ENCODE measurements at places on chromosomes 7 and 10. TPM values are rescaled to one million over a fixed set of nuclear protein-coding genes. Genes with fewer than 3 reads are reported as not detected.
A peak's percentile ranks its signal among the peaks of the same experiment; 100 is the strongest.

DNA sequence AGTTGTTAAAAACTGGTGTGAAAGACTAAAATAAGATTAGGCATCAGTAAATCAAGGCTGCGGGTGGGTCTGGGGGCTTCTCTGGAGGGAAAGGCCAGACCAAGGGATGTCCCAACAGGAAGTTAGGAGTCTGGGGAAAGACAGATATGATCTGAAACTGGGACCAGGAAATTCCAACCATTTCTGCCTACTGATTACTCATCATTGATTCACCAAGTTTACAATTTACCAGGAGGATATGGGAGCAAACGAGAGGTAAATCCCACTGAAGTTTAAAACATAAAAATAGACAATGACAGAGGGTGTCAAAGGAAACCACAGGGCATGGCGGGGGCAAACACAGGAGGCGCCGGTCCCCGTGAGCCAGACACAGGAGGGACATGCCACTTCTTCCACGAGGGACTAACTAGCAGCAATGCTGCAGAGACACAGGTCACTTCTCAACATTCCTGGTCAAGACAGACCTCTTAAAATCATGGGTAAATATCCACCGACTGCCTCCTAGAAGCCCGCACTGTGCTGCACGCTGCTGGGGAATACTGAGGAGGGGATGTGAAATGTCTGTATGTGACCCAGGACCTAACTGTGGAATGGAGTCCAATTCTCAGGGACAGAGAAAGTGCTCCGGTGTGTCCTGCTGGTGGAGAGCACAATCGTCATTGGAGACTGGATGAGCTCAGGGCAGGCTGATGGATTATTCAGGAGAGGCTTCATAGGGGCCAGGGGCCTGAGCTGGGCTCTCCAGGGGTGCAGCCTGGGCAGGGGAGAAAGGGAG lies 153.4 kb upstream of the KLF14 start:
- no peak for DNase-seq

The TAC1 gene
- polyA plus RNA-seq = not detected

GRCh38 chr7:2120841-2121830 lies 111.6 kb downstream of the MAD1L1 start:
- DNase-seq = no peak

DNA sequence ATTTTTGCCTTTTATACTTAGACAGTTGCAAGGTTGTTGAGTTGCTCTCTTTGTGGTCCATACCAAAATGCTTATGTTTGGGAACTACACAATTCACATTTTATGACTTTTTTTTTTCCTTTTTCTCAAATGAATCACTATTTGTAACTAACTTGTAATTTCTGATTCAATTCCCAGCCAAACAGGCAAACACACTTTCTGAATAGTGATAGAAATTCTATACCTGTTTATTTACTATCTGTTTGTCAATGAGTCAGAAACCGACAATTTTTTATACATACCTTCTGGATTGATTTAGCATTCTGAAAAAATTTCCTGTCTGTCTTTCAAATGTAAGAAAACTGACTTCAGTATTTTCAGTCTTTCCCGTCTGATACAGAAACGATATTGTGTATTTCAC lies 69.1 kb downstream of the MBL2 start:
- no peak for DNase-seq

DNA sequence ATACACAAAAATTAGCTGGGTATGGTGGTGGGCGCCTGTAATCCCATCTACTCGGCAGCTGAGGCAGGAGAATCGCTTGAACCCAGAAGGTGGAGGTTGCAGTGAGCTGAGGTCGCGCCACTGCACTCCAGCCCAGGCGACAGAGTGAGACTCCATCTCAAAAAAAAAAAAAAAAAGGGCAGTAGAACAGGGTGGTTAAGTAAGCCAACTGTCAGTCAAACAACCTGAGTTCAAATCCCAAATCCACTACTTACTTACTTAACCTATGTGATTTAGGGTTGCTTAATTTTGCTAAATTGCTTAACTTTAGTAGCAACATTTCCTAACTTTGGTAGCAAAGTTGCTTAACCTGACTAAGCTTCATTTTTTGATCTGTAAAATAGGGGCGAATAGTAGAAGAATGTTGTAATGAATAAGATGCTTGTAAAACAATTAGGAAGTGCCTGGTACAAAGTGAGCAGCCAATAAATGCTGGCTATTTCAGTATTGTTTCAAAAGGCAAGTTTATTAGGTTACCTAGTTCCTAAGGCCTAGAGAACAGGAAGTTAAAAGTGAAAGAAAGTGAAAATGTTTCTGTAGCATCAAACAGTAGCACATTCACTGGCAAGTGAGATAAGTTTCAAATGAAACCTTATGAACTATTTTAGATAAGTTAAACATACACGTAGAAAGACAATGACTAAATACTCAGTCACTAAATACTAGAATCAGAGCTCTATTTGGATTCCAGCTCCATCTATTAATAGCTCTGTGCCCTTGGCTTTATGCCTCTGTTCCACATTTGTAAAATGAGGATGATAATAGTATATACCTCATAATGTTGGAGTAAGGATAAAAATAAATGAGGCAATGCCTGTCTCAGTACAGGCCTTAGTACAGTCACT lies 64.3 kb downstream of the HOXA1 start:
- peak; percentile 27 for DNase-seq

DNA sequence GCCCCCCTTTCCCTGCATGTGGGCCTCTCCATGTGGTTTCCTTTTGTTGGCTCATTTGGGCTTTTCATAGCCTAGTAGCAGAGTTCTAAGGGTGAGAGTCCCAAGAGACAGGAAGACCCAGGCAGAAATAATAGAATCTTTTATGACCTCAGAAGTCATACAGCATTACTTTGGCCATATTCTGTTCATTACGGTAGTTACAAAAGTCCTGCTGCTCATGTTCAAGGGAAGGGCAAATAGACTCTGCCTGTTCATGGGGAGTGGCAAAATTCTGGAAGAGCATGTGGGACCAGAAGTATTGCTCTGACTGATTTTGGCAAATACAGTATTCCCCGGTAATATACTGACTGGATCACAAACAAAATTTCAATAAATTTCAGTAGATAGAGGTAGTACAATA lies 910.3 kb downstream of the LRMDA start:
- DNase-seq = no peak

All from AG04450 (cell line).